HL-60 (cell line): ENCODE measurements at places on chromosomes 13 and 19.

GRCh38 chr19:30011051-30011578 lies 69.1 kb downstream of the URI1 start:
- no peak for DNase-seq

DNA sequence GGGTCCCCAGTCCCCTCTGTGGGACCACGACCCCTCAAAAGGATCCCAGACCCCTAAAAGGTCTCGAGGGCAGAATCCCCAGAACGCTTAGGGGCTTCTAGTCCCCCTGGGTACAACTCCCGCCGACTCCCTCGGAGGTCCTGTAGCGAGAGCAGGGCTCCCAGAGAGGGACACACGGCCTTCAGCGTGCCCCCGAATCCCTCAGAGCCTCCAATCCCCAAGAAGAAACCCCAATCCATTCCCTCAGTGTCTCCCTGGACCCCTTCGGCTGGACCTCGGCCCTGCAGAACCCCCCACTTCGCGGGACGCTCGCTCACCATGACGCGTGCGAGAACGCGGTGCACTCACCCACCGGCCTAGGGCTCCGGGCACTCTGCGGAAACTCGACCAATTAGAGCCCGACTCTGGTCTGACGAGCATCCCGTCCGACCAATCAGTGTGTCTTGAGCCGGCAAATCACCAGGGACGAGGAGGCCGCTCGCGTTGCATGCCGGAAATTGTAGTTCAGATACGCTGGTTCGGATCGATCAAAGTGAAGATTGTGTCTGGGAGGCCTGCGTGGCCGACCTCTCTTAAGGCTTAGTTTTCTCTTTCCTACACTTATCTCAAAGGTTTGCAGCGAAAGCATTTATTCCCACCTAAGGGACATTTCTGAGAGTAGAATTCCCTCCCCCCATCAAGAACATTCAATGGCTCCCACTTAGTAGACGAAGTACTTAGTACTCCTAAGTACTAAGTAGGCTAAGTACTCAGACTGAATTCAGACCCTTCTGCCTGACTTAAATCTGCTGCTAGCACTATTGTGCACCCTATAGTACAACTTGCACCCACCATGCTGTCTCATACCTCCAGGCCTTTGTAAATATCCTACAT lies at the start of gene TMEM161A:
TSS of gene TMEM161A (minus strand) at position 370 of the 873 bp plus-strand sequence. CDS start at position 320, 50 bp downstream.
- peak; percentile 95 for DNase-seq

GRCh38 chr13:25699600-25699999 lies 327.8 kb downstream of the ATP8A2 start:
- DNase-seq: no peak

DNA sequence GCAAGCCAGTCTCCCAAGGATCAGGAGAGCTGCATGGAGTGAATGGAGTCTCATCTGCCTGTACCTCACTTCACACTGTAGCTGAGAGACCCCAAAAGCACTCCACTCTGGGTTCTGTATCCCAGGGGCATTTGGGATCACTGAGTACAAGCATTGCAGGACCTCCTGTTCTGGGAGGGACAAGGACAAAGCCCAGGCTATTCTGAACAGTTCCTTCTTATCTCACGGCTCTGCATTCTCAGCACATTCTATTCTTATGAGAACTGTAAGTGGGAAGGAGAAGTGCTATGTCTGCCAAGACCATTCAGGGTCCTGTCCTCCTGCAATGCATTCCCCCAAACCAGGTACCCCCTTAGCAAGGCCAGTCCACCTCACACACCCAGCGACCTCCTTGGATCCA lies 42.8 kb downstream of the RNF6 start:
- no peak for DNase-seq

DNA sequence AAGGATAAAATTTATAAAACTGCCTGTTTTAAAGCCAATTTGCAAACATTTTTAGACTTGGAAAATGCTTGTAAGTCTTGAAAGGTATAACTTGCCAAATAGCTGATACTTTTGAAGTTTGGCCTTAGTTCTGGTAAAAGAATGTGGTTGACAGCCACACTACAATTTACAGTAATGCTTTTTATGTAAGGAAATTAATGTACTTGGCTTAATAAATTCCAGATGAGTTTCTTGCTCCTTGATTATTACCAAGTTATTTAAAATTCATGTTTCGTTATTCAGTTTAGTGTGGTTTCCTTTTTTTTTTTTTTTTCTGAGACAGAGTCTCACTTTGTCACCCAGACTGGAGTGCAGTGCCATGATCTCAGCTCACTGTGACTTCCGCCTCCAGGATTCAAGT lies 14.9 kb downstream of the LMO7 start:
- no peak for DNase-seq

- DNase-seq: peak; percentile 86
Measured at GRCh38 chr13:46352805-46353204, 34.2 kb downstream of the RUBCNL start.

- no peak for DNase-seq
Measured at GRCh38 chr13:24052547-24053518, 107.7 kb upstream of the SPATA13 start.

DNA sequence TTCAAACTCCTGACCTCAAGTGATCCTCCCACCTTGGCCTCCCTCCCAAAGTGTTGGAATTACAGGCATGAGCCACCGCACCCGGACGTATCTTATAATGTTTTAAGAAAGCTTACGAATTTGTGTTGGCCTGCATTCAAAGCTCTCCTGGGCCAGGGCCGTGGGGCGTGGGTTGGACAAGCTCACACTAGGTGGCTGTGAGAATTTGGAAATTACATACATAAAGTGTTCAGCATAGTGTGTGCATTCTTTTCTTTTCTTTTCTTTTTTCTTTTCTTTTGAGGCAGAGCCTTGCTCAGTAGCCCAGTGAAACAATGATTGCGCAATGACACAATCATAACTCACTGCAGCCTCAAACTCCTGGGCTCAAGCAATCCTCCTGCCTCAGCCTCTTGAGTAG lies 2.6 kb downstream of the ZSWIM4 start:
- DNase-seq: no peak

GRCh38 chr19:41206926-41207750 lies 11.9 kb upstream of the AXL start:
- DNase-seq: no peak

GRCh38 chr13:21557995-21558394 lies 46.0 kb downstream of the MICU2 start:
- DNase-seq: no peak

GRCh38 chr19:3723883-3724282 lies 15.7 kb downstream of the TJP3 start:
- no peak for DNase-seq

DNA sequence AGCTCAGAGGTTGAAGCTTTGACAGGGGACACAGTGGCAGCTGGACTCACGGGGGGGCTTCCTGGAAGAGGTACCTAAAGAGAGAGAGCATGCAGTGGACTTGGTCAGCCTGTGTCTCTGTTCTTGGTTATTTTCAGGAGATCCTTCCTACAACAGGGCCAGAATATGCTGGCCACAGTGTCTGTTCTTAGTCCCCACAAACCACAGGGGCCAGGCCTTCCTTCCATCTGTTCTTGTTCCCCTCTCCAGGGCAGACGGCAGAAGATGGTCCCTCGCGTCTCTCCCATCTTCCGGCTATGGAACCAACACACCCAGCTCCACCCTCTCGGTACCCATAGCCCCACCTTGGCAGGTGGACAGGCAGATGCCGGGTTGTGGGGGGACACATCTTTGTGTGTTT lies 24.8 kb downstream of the MAST3 start:
- no peak for DNase-seq

DNA sequence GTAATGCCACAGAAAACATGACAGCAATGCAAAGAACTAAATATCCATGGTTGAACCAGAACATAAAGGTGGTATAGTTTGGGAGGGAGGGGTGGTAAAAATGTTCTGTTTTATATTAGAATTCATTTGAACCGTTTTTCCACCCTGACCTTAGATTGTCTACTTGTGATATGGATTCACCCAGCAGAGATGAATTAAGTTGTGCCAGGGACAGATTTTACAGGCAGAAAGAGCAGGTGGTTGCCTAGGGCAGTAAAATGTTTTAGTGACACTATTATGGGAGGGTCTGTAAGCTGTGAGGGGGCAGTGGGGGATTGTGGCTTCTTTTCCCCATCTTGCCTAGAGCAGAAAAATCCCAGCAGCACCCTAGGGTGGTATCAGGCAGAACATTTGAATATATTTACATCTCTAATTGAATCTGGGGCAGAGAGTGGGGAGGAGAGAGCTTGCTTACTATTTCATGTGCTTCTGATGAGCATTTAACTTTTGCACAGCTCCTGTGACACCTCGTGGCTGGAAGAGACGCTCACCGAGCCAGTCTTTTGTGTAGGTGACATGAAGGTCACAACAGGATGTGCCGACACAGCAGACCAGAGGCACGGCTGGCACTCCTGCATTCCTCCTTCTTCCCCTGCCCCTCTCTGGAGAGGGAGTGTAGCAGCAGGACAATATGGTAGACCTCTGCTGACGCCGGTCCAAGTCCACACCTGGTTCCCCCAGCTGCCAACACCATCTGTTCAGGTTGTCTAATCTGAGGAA lies 452.3 kb downstream of the IRS2 start:
- DNase-seq: no peak

DNA sequence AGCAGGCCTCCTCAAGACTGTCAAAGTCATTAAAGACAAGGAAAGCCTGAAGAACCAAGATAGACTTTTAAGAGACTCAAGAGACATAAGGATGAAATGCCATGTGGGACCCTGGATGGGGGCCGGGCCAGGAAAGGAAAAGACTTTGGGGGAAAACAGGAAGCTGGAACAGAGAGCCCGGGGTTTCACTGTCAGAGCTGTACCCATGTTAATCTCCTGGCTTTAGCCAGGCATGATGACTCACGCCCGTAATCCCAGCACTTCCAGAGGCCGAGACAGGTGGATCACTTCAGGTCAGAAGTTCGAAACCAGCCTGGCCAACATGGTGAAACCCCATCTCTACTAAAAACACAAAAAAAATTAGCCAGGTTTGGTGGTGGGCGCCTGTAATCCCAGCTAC lies 5.6 kb upstream of the KLF16 start:
- no peak for DNase-seq

- DNase-seq: peak; percentile 81
Measured at GRCh38 chr19:17496337-17496997, 15.0 kb upstream of the PGLS start.

GRCh38 chr19:45361608-45362007 lies 8.8 kb downstream of the ERCC2 start:
- DNase-seq: no peak
